ENCODE measurements at places on chromosomes 11 and 22. TPM values are rescaled to one million over a fixed set of nuclear protein-coding genes. Genes with fewer than 3 reads are reported as not detected.

The BLID gene
- 3.6 TPM for total RNA-seq

The MPPED2 gene
- not detected for total RNA-seq

The NFRKB gene
- 20.0 TPM for total RNA-seq

The MB gene
- total RNA-seq = not detected

The SCUBE1 gene
- total RNA-seq = not detected

The OSBP2 gene
- 6.3 TPM for total RNA-seq

The PIK3IP1 gene
- 0.05 TPM for total RNA-seq

The MIOX gene
- total RNA-seq = 0.34 TPM

The PLAAT2 gene
- total RNA-seq = not detected

The FXYD2 gene
- total RNA-seq = not detected

The RFPL1 gene
- total RNA-seq = not detected

The PARVG gene
- 1.1 TPM for total RNA-seq

The RNF121 gene
- 21.9 TPM for total RNA-seq

The FGF19 gene
- total RNA-seq = not detected

The IPO7 gene
- total RNA-seq = 65.6 TPM

The MS4A6E gene
- not detected for total RNA-seq

The OMP gene
- total RNA-seq = not detected

The DAGLA gene
- total RNA-seq = 2.7 TPM

The IGSF22 gene
- not detected for total RNA-seq

The MMP13 gene
- 0.24 TPM for total RNA-seq

The FAM83F gene
- total RNA-seq = under 0.01 TPM

The DNAJB7 gene
- total RNA-seq = not detected

The CCDC188 gene
- 3.3 TPM for total RNA-seq

The OR5P2 gene
- total RNA-seq = not detected

The CRYBB3 gene
- 1.1 TPM for total RNA-seq

The RAG2 gene
- total RNA-seq = not detected

The ATP5MG gene
- total RNA-seq = 149 TPM

The RELT gene
- total RNA-seq = 28.3 TPM

The PIWIL4 gene
- total RNA-seq = not detected

The VSIG10L2 gene
- 0.27 TPM for total RNA-seq

The MUC5B gene
- 8.6 TPM for total RNA-seq

The OR52A1 gene
- not detected for total RNA-seq

The F2 gene
- not detected for total RNA-seq

The C11orf21 gene
- not detected for total RNA-seq

The HIC2 gene
- 5.6 TPM for total RNA-seq

The ST14 gene
- 0.11 TPM for total RNA-seq

The UCP2 gene
- 3.0 TPM for total RNA-seq

The CCDC81 gene
- total RNA-seq = 0.40 TPM

The OR52I1 gene
- not detected for total RNA-seq

The ART1 gene
- not detected for total RNA-seq

The PLAAT5 gene
- not detected for total RNA-seq

The TCIRG1 gene
- total RNA-seq = 80.7 TPM

The OR52E8 gene
- not detected for total RNA-seq

The DRICH1 gene
- not detected for total RNA-seq

The TMEM109 gene
- total RNA-seq = 125 TPM

The PATE4 gene
- not detected for total RNA-seq

The PAMR1 gene
- not detected for total RNA-seq

The ZBED5 gene
- total RNA-seq = 16.8 TPM

The PLCB3 gene
- 39.2 TPM for total RNA-seq

The RCOR2 gene
- total RNA-seq = 0.61 TPM

The OR52K2 gene
- total RNA-seq = not detected

The CCDC85B gene
- total RNA-seq = 158 TPM

The SYT13 gene
- total RNA-seq = not detected

The KCNE3 gene
- 0.04 TPM for total RNA-seq

The XRRA1 gene
- total RNA-seq = 26.2 TPM

The CASP4 gene
- 60.9 TPM for total RNA-seq
